ENCODE measurements at places on chromosomes 12 and 14. TPM values are rescaled to one million over a fixed set of nuclear protein-coding genes. Genes with fewer than 3 reads are reported as not detected.

The KLRG1 gene
- 1.1 TPM for total RNA-seq

- peak; percentile 97 for DNase-seq
Measured at GRCh38 chr12:53427905-53428594, 4.4 kb downstream of the AMHR2 start.

GRCh38 chr12:18861287-18861858, 123.5 kb downstream of the CAPZA3 start:
- peak; percentile 21 for DNase-seq

DNA sequence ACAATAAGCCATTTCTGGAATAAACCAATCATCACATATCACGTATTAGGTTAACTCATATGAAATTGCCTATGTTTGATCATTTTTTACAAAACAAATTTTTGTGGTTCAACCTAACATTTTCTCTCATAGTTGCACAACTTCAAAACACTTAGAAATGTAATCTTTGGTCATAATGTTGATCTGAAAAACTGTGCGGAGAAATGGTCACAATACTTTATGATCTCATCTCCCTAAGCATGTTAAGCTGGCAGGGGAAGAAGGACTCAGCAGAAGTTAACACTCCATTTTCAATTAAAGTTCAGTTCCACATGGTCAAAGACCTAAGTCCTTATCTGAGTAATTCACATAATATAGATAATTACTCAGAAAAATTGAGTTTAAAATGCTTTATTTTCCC, 194.8 kb downstream of the CAPZA3 start:
- DNase-seq = no peak

DNA sequence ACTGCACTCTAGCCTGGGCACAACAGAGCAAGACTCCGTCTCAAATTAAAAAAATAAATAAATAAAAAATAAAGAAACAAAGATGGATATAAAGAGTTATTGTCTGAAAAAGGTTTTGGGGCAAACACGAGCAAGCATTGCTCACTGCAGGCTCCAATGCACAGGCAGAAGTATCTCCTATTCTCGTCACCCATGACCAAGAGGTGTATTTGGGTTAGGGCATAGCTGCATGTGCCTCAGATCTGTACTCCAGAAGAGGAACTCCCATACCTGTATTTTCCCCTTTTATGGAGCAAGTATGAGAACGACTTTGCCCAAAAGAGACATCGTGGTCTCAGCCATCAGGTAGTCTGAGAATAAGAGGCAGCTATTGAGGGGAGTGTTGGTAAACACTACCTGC, 10.2 kb upstream of the TCP11L2 start:
- no peak for DNase-seq

DNA sequence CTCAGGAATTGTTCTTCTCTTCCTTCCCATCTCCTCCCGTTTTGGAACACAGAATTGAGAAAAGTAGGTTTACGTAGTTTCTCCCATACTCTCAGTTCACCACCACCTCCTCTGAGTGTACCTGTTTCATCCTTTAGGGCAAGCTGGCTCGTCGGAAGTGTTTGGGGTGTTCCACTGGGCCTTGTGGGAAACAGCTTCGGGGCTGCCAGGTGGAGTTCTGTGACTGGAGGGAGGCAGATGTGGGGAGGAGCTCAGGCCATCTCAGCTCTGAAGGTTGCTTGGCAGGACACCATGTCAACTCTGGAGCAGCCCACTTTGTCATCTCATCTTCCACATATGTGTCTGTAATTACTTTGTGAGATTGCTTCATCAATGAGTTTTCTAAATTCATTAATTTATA, 53.5 kb upstream of the RD3L start:
- no peak for DNase-seq

GRCh38 chr12:49233842-49234526, 30.9 kb upstream of the TUBA1C start:
- no peak for DNase-seq

Measured in renal cortical epithelial cell (primary cell).